ENCODE measurements at places on chromosomes 5 and 9.

DNA sequence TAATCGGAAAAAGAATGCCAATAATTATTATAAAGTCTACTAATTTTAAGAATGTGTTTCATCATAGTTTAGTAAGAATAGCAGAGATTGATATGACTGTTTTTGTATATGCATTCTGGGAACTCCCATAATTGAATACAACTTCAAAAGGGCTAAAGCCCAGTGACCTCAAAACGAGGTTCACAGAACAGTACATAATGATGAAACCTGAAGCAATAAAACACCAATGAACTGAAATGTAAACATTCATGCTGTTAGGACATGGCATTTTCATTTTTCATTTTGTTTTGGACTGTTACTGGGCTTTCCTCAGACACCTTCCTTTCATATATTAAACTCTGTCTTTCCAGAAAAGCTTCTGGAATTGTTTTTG, 684 bp upstream of the JMY start:
- DNase-seq, result peak; percentile 6

- peak; percentile 58 for DNase-seq
These were observed 722 bp downstream of the CDC42SE2 start for GRCh38 chr5:131264451-131265099.

DNA sequence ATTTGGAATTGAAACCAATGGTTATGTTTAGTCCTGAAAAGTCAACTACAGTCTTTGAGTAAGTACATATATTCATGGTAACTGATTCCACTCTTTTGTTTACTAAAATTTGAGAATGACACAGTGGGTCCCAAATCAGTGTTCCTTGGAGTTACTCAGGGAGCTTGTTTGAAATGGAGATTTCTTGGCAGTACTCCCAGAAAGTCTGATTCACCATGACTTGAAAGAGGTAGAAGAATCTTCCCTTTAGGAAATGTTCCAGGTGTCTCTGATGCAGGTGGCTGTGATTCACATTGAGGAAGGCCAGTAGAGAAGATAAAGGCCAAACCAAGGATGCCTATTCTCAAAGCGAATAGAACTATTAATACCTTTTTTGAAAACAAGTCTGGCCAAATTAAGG, 1078.3 kb downstream of the CDH12 start:
- DNase-seq, result no peak

GRCh38 chr5:609506-609905, 2.6 kb upstream of the CEP72 start:
- no peak for DNase-seq

DNA sequence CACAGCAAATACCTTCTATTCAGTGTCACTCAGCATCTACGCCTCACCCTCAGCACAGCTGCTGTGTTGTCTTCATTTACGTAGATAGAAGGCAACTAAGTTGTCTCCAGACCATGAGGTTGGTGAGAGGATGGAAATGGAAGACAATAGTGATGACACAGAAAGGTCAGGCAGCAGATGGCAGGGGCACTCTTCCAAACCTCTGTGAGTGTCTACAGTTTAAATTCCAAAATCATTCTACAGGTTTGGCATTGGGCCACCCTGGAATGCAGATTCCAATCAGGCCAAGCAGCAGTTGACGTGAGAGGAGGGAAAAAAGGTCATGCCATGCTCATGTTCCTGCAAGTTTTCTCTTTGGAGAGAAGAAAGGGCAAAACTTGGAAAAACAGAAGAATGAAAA, 68.7 kb upstream of the ADAMTSL1 start:
- no peak for DNase-seq

DNA sequence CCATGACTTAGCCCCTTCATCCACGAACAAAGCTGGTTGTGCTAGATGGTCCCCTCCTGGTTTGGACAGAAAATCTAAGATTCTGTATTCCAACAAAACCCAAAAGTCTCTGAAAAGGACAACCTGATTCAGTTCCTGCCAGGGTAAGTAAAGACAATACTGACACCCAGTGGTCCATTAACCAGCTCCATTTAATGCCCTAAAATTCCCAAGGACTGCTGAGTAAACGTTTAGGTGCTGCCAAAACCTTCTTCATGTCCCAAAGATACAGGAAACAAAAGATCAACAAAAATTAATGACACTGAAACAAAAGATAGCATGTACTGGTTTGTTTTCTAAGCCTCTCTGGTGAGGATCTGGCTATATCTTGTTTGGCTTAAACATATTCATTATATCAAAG, 25.3 kb upstream of the PPP1R2B start:
- DNase-seq, result no peak

GRCh38 chr9:81953096-81953495, 9.8 kb downstream of the SPATA31D3 start:
- DNase-seq, result no peak

DNA sequence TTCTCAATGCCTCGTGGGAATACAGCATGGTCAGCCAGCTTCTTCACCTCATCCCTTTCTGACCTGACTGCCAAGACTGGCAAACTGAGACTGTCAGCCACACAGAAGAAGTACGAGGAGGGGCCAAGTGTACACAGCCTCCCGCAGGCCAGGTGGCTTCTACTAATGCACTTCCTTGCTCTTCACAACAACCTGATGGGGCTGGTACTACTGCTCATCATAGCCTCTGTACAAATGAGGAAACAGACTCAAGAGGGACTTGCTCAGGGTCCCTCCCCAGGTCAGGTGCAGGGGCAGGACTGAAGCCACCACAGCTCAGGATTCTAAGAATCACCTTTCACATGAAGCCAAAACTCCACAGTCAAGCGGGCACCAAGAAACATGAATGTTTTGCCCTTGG, 21.3 kb downstream of the NIPAL4 start:
- no peak for DNase-seq

DNA sequence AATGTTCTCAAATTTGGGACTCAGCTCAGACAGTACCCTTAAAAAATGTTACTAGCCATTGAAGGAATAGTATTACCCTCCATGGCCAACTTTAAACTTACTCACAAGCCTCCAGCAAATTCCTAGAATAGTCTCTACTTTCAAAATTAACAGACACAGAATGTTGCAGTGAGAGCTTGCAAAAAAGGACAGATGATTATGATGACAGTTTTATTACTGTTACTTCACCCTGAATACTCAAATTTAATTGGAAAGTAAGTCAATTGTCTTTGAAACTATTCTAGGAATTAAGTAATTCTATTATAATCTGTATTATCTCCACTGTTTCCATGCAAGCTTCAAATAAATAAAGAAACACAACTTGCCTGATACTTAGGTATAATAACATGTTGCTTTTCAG, 288.3 kb downstream of the SLF1 start:
- no peak for DNase-seq

DNA sequence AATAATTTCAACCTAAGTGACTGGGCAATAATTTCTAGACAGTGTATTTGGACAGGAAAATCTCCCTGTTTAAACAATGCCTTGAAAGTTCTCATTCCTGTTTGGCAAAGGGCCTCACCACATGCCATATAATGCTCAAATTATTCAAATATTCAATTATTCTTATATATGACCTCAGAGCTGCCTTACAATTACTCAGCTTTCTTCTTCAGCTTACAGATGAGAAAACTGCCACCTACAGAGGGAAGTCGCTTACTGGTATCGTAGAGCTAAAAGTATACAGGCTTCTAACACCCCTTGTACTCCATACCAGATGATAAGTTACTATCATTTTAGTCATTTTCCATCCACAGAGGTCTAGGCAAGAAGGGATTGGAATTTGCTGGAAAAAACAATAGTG, 830.3 kb downstream of the BRINP1 start:
- no peak for DNase-seq

- DNase-seq, result no peak
These were observed 13.5 kb downstream of the NR6A1 start for GRCh38 chr9:124757616-124758015.

GRCh38 chr5:50786073-50786472, 119.6 kb downstream of the PARP8 start:
- no peak for DNase-seq

- no peak for DNase-seq
These were observed 20.4 kb upstream of the CYFIP2 start for GRCh38 chr5:157245476-157245875.

- DNase-seq, result no peak
These were observed 24.7 kb downstream of the UNC13B start for GRCh38 chr9:35186524-35186923.

- no peak for DNase-seq
These were observed 83.9 kb upstream of the ZBTB43 start for GRCh38 chr9:126720661-126721563.

- no peak for DNase-seq
These were observed 97.9 kb upstream of the PCSK1 start for GRCh38 chr5:96530901-96531300.

GRCh38 chr9:96122751-96123150, 179.2 kb downstream of the HSD17B3 start:
- no peak for DNase-seq

All from CD4-positive, alpha-beta T cell treated with Interleukin-4 for 4 hours (primary cell).